Stimulated activated CD8-positive, alpha-beta memory T cell treated with anti-CD3 and anti-CD28 coated beads, Interleukin-7, amount 100 ng/mL, for 1 hour (primary cell): ENCODE measurements at places on chromosomes 1 and 21.

- DNase-seq, result no peak
These were observed 119.5 kb downstream of the CASZ1 start for GRCh38 chr1:10676963-10677362.

GRCh38 chr1:179441501-179441900 lies 75.7 kb downstream of the AXDND1 start:
- DNase-seq, result no peak

DNA sequence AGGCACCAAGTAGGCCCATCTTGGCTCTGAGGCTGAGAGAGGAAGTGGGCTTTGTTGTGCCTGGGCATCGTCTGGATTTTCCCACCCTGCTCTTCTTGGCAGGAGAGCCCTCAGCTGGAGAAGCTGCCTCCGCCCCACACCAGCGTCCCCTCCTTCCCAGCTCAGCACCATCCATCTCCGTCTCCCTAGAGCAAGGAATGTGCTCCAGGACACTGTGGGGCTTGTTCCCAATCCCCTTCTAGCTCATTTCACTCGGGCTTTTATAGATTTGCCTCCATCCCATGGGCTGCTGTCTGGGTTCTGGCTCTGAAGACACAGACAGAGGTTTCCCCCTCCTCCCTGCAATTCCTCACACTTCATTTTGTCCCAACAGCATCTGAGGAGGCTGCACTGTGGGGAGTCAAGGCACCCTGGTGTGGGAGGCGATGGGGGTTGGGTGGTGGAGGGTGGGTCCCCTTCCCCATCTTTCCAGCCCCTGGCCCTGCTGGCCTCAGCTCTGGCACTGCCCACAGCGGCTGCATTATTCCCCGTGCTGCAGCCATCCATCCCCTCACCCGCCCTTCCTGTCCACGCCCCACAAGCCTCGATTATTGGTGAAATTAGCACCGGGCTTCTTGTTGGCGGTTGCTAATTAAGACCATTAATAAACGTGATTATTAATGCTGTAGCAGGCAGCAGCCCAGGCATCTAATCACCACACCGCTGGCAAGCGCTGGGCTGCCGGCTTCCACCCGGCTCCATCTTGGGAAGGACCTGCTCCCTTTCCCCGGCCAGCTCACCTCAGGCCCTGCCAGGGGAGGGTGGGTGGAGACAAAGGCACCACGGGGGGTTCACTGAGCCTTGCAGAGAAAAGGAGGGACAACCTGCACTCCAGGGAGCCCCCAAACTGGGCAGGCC lies 21.7 kb downstream of the RHBG start:
- no peak for DNase-seq

- DNase-seq, result no peak
These were observed 28.0 kb downstream of the NECAP2 start for GRCh38 chr1:16468558-16468957.

- DNase-seq, result no peak
These were observed 194.0 kb downstream of the C1orf94 start for GRCh38 chr1:34370748-34371147.

DNA sequence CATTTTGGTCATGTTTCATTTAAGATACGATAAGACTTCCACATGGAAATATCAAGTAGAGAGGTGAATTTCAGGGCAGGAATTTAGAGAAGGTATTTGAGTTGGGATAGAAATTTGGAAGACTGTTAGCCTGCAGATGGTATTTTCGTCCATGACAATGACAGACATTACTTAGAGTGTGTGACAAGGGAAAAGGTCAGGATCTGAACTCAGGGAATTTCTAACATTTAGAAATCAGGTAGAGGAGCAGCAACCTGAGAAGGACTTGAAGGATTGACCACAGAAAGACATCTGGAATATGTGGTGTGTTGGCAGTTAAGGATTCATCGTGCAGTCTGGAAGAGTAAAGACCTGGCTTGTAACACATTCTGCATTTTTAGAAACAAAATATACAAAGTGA lies 57.9 kb downstream of the RABGAP1L start:
- DNase-seq, result no peak

GRCh38 chr1:235781807-235782206 lies 84.9 kb downstream of the LYST start:
- no peak for DNase-seq

DNA sequence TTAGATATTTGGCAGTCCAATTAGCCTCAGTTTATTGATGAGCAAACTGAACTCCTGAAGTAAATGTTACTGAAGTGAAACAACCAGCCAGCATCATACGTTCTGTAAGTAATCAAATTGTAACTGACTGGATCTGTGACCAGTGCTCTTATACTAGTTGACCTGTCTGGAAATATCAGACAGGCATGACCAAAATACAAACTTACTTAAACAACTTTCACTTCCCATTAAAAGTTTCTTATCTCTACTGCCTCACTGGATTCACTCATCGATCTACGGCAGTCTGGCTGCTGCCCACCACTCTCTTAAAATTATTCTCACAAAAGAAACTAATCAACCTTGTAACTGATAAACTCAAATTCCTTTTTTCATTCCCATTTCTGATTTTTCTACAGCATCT lies 56.4 kb downstream of the WDR3 start:
- DNase-seq, result no peak

- no peak for DNase-seq
These were observed 541.1 kb upstream of the PRMT6 start for GRCh38 chr1:106515375-106515774.

GRCh38 chr1:230127105-230128054 lies 60.3 kb downstream of the GALNT2 start:
- peak; percentile 10 for DNase-seq

DNA sequence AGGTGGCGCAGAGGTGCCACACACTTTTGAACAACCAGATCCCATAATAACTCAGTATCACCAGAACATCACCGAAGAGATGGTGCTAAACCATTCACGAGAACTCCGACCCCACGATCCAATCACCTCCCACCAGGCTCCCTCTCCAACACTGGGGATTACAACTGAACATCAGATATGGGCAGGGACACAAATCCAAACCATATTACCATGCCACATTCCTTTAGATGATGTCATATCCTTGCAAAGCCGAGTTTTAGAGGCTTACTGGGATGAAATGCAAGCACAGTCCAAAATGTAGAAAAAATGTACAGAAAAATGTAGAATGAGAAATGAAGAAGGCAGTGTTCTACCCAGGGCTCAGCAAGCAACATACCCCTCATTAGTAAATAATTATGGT lies 64.7 kb downstream of the SGIP1 start:
- DNase-seq, result no peak

DNA sequence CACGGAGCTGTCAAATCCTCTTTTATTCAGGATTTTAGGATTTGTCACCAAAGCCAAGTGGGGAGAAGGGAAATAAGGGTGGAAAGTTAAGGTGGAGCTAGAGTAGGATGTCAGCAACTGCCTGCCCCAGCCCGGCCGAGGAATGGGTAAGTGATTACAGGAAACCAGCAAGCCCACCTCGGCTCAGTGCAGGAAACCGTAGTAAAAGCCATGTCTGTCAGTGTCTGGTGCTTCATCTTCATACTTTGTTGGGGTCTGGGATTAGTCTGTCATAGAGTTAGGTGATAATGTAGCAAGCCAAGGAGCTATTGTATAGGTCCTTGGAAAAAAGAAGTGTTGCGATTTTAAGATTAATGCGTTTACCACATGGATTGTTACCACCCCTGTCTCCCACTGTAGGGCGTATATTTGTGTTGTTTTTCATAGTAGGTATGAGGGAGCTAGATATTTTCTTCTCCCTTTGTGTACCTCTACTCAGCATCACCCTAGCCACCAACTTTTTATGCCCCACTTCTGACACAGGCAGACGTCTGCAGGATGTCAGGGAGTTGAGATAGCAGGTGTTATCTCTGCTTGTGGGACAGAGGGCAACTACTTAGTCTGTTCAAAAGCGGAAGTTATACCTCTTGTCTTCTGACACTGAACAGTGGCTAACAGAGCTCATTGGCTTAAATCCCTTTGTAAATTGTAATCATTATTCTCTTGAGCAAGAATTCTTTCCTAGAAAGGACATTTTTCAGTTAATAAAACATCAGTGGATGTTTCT lies 253.7 kb downstream of the HHAT start:
- no peak for DNase-seq
